Head of caudate nucleus (tissue), 42 donors: ENCODE measurements at places on chromosomes 5 and 9.

GRCh38 chr9:113471566-113471965 lies 8.0 kb downstream of the RGS3 start:
- DNase-seq, result no peak

GRCh38 chr5:74094096-74094781 lies 468.2 kb downstream of the ARHGEF28 start:
- DNase-seq, result no peak

- DNase-seq, result no peak
Observed at GRCh38 chr5:11918463-11919045, 14.3 kb upstream of the CTNND2 start.

DNA sequence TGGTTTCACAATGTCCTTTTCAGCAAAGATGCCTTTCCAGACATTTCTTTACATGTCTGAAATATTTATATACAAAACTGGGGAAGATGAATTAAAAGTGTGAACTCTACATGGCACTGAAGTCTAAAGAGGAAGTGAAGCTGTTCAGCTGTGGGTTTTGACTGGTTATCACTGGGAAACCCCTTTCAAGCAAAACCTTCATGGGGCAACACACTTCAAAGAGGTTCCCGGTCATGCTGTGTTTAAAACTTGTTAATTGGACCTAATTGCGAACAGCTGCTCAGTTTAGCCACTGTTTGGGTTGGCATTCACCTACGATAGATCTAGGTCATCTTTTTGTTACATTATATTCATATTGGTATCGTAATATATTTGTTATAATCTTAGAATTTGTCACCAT lies 20.0 kb upstream of the GDNF start:
- DNase-seq, result no peak

- no peak for DNase-seq
Observed at GRCh38 chr5:89123581-89123980, 240.6 kb upstream of the MEF2C start.

DNA sequence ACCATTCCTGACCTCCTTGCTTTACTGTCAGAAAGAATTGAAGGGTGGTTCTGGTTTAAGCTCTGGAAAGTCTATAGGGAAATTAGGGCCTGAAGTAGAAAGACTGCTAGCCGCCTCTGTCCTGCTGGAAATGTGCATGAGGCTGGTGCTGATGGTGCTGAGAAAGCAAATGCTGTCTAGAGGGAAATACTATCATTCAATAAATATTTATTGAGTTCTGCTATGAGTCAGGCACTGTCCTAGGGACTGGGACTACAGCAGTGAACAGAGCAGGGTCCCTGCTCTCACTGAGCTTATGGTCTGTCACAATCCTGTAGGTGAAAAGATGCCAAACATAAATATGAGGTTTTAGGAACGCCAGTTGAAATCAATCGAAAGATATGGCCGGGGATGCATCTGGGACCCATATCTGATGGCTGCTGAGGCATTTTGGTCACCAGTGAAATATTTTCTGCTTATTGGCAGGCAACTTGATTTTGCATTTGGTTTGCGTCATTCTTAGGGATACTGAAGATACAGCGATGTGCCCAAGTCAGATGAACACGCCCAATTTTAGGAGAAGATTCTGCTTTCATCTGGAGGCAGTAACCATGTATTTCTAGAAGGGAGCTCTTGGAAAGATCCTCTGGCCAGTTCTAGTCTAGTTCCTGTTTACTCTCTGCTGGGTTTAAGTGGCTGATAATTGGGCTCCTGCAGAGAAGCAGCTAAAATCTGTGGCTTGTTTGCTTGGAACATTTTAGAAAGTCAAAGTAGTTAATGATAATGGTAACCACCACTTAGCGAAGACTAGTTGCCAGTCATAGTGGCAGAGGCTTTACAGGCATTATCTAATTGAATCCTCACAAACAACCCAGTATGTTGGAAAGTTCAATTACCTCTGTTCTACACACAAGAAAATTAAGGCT lies 73.3 kb downstream of the INSYN2B start:
- DNase-seq, result no peak

DNA sequence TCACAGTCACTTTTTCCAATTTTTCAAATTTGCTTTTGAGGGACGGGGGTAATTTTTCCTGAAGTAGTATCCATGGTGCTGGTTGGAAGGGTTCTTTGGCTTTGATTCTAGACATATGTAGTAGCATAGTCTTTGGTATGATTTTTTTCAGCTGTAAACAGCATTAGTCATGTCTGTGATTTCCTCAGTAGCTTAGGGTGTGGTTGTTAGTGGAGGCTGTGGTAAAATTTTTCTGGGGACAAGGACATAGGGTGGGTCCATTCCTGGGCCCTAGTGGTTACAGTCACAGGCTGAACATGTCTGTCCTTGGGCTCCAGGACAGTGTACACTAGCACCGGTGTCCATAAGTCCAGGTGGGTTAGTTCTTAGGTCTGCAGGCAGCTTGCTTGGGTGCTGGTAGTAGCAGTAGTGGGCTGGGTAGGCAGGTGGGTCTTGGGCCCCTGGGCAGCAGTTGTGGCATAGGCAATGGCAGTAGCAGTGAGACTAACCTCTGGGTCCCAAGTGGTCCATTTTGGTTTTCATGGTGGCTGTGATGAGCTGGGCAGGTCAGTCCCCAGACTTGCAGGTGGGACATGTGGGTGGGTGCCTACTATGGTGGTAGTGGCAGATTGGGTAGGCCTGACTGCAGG lies 100.0 kb upstream of the CXCL14 start:
- no peak for DNase-seq

- no peak for DNase-seq
Observed at GRCh38 chr9:34566972-34567371, 22.6 kb downstream of the CNTFR start.

DNA sequence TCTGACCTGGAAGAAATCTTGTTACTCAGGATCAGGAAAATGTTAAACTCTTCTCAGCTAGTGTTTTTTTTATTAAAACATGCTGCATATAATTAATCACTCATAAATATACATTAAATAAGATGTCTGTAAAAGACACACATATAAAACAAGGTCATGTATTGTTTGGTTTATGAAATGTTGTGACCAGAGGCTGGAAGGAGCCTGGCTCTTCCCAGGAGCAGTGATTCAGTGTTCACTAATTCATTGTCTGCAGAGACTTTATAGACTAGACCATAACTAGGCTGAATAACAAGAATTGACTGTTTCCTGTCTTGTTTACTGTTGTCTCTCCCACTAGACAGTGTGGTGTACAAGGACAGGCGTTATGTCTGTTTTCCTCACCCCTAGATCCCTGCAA lies 49.1 kb upstream of the ANKRD55 start:
- DNase-seq, result no peak
